ENCODE measurements at places on chromosomes 11 and 22.
A peak's percentile ranks its signal among the peaks of the same experiment; 100 is the strongest.

DNA sequence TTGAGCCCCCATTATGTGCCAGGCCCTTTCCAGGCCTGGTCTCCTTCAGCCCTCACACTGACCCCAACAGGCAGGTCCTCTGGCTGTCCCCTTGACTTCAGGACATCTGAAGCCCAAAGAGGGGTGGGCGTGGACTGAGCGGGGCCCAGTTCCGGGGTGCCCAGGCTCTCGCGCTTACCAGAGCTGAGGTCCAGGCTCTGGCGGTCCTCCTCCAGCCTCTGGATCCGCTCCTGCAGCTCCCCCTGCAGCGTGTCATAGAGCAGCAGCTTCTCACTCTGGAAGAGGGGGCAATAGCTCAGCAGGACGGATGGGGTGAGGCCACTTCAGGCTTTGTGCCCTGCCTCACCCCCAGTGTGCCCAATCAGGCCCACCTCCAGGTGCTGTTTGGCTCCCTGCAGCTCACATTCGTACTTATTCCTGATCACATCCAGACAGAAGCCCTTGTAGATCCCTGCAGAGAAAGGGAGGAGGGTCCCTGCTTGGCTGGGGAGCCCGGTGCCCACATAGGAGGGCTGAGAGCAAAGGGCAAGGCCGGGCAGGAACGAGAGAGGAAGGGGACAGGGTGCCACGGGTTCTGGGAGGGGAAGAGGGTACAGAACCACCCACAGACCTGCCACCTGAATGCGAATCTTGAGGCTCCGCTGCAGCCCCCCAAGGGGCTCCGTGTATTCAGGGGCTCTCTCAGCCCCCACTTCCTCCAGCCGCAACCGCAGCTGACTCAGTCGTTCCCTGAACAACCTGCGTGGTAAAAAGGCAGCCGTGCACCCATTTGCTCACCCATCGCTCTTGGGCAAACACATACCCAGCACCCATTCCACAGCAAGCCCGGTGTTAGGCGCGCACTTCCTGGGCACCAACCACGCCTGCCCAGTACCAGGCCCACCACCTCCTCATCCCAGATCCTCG lies 4.1 kb downstream of the BRMS1 start:
- DNase-seq, result no peak

GRCh38 chr22:37905534-37906363 lies at the start of gene MICALL1:
TSS of gene MICALL1 (plus strand) at chr22:37906297. CDS start at chr22:37906423, 126 bp downstream.
- peak; percentile 37 for DNase-seq

- no peak for DNase-seq
These were observed 100.7 kb downstream of the CELSR1 start for GRCh38 chr22:46436595-46437175.

DNA sequence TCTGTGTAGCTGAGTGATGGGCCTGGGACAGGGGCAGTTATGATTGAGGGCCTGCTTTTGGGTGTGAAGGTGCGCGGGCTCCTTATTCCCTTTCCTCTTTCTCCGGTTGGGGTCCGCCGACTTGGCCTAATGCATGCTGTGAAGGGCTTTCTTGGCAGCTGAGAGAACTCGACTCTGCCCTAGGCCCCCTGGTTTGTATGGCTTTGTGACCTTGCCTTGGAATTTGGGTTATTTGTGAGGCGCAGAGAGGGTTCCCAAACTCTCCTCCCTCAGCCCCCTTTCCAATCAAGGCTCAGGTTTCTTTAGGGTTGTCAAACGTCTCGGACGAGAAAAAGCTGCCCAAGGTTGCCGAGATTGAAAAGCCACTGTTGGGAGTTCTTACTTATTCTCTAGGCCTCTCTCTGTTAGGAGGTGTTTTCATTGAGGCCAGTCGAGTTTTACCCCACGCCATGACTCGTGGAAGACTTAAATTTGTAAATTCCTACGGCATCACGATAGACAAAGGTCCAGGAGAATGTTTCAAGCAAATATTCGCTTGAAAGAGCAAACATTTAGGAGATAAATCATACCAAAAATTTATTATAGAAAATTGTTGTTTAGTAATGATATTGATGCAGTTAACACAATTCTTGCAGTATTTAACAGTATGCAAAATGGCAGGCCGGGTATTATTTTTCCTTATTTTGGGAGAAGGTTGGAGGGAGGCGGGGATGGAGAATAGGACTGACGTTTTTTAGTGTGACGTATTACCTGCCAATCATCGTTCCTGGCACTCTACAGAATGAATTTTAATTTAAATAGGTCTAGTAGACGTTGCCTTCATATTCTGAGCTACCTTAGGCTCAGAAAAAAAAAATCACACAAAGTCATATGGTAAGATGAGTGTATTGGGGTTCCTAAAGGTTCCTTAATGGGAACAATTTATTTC lies 689 bp downstream of the PDHX start:
- no peak for DNase-seq

- DNase-seq, result no peak
These were observed 35.3 kb upstream of the KCNJ11 start for GRCh38 chr11:17423533-17424310.
